ENCODE measurements at places on chromosomes 1 and 21.

DNA sequence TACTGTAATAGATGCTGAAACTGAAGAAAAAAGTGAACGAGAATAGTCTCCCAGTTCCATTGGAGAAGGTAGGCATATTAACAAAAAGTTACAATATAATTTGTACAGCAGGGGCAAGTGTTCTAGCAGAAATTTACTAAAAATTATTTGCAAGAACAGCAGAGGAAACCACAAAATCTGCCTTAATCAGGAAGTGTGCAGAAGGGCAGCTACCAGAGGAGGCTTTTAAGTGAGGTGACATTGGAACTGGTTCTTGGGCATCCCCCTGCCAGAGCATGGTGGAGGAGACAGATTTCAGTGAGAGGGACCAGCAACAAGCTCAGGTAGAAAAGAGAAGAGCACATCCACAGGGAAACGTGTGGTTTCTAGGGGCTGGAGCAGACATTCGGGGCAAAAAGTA, 279.3 kb upstream of the CAMK1G start:
- DNase-seq: no peak

- no peak for DNase-seq
Observed at GRCh38 chr21:17859661-17860060, 40.5 kb upstream of the C21orf91 start.

DNA sequence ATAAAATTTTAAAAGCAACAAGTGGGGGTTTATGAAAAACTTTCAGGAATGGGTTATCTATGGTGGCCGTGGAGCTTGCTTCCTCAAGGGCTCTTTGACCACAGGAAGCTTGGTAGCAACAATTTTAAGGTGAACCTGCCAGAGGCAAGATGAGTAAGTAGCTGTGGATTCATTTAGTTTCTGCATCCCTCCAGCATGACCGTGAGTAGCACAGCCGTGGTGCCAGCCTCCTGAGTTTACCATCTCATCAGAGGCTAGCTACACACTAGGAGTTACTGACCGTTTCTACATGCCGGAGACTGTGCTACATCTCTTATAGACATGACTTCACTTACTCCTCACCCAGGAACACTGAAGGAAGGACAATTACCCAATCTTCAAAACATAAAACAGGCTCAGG, 30.1 kb upstream of the PLEKHG5 start:
- no peak for DNase-seq

GRCh38 chr1:87563211-87563610, 234.5 kb downstream of the LMO4 start:
- DNase-seq: no peak

DNA sequence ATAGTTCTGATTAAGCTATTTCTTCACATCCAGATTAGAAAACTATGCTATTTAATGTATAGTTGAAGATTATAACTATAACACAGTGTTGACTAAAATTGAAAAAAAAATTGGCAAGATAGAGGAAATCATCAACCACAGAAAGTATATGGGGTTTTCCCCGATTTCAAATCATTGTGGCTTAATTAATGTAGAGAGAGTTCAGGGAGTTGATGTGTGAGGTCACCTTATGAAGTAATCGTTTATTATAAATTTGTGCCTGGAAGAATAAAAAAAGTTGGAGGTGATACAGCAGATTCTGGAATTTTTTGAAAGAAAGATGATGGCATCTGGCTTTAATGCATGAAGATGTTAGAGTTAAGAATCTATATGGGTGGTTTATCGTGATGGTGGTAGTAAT, 84.3 kb downstream of the PTGS2 start:
- DNase-seq: no peak

GRCh38 chr1:45334308-45335245, 5.4 kb upstream of the TOE1 start:
- no peak for DNase-seq
